ENCODE measurements at places on chromosomes 1 and 21.

- DNase-seq, result no peak
These were observed 87.1 kb downstream of the NDUFS5 start for GRCh38 chr1:39113109-39113743.

- DNase-seq, result peak; percentile 70
These were observed 357.7 kb downstream of the TTLL7 start for GRCh38 chr1:83641206-83641658.

DNA sequence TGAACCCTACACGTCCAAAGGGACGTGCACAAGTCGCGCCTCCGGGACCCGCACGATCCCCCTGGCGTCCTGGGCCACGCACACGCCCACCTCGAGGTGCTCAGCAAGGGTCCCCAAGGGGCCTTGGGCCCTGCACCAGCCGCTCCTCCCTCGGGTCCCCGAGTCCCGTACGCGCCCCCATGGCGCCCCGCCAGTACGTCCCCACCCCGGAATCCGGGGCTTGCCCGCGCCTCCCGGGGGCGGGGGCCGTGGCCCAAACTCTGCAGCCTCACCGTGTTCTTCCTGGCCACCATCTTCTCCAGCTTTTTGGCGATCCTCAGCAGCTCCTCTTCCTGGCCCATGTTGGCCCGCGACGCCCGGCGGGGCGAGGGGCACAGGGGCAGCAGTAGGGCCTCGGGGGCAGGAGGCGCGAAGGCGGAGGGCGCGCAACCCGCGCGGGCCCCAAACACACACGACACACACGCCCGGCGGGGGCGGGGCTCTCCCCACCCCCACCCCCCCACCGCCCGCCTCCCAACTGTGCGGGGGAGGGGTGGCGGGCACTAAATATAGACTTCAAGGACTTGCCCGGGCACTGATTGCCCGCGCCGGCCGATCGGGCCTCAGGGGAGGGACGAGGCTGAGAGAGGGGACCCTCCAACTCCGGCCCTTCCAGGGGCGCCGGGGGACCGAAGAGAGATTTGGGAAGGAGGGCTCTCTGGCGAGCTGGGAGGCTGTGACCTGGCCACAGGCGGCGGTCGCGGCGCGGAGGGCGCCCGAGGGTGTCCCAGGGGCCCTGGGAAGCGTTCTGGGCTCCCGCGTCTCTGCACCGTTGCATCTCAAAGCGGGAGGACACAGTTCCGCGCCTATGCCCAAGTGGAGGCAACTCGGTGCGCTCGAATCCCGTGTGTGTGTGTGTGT, at the start of gene TCEA3:
TSS of gene TCEA3 (minus strand) at position 456 of the 900 bp plus-strand sequence. CDS start at position 341, 115 bp downstream.
- peak; percentile 45 for DNase-seq

- DNase-seq, result no peak
These were observed 477.1 kb upstream of the VAMP3 start for GRCh38 chr1:7293702-7294629.

DNA sequence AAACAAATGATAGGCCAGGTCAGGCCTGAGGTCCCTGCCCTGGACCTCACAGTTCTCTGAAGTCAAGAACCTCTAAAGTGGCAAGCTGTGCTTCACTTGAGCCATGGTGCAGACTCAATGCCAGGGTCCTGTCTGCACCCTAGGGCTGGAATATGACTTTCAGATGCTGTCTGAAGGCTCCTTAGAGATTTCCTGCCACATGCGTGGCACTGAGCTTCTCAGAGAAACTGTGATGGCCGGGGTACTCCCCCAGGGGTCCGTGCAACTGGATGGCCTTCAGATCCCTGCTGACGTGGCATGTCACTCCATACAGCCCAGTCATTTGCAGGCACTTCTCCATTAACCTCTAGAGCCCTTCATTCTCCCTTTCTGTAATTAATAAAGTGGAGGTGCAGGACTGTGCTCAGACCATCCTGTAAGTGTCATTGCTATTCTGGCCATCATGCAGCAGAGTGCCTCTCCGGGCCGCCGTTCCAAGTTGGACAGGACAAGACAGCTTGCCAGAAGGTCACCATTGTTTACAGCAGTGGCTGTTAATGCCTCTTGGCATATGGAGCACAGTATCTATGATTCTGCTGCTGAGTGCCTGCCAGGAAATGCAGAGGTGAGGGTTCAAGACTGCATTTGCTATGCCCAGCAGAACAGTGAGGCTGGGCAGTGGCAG, 205.1 kb upstream of the COA6 start:
- no peak for DNase-seq

- no peak for DNase-seq
These were observed 38.2 kb downstream of the JUN start for GRCh38 chr1:58745666-58746065.

- DNase-seq, result no peak
These were observed 43.3 kb downstream of the PAX7 start for GRCh38 chr1:18673976-18674375.

DNA sequence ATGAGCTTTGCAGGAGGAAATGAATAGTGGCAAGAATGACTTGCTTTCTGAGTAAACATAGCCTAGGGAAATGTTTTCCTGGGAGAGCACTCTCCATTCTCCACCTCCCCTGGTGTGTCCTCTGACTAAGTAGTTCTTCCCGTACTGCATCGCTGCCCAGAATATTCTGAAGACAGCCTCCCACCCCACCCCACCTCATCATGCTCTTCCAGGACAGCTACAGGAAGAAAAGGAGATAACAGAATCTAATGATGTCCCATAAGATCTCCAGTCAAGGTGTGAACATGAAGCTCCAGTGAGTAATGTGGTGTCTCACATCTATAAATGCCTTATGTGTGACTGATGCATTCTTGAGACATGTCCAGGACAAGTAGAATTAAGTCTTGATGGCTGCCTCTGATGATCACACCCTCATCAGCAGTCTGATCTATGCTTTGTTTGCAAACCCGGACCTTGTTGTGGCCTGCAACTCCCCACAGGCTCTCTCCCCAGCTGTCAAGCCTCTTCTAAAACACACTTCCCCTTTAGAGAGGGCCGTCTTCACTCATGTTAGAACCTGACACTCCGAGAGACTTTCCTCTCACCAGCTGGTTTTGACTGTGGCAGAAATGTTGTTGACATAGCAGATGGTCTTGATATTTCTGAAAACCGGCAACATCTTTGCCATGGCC, 183.0 kb downstream of the CYYR1 start:
- DNase-seq, result peak; percentile 47

DNA sequence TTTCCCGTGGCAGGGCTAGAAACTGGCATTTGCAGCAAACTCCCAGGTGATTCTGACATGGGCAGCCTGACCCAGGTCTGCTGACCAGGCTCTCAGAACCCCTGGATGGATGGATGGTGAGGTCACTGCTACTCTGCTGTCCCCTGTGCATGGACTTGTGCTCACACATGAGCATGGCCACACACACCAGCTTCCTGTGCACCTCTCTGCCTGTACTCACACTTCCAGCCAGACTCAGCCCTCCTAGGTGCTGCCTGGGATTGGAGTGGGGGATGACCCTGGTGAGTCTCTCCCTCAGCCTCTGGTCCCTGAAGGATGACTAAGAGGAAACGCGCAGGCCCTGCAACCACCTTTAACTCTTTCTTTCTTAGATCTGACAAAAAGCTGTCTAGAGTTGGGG, 361.1 kb downstream of the HHAT start:
- no peak for DNase-seq

DNA sequence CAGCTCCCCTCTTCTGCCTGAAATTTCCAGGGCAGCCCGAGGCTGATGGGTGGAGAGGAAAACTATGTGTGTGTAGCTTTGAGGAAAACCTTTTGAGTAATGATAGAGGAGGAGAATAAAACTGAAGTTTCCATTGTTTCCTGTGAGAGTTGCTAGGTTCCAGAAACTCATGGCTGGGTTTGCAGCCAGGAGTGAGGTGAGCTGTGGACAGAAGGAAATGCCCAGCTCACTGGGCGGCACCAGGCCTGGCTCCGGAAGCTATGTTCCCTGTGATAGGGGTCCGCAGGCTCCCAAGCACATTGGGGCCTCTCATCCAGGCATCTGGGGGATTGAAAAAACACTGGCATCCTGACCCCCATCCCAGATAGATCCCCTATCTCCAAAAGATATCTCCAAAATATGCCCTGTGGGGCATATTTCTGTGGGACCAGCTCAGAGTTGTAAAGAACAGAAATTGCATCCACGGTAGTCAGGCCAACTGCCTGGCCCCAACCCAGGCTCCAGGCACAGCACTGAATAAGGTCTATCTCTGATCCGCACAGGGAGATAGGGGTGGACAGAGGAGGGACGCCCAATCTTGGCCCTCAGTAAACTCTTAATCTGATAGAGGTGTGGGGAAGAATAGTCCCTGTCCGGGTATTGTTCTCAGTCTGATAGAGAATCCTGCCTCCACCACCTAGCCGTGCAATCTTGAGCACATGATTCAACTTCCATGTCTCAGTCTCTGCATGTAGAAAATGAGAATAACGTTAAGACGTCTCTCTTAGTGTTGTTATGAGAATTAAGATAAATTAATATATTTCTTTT, 1.8 kb upstream of the HSPG2 start:
- no peak for DNase-seq

- no peak for DNase-seq
These were observed 35.7 kb downstream of the NRIP1 start for GRCh38 chr21:15029077-15029476.

GRCh38 chr1:39872698-39873097, 10.6 kb downstream of the TRIT1 start:
- peak; percentile 27 for DNase-seq

- DNase-seq, result no peak
These were observed 334.5 kb downstream of the NUF2 start for GRCh38 chr1:163656095-163656759.

DNA sequence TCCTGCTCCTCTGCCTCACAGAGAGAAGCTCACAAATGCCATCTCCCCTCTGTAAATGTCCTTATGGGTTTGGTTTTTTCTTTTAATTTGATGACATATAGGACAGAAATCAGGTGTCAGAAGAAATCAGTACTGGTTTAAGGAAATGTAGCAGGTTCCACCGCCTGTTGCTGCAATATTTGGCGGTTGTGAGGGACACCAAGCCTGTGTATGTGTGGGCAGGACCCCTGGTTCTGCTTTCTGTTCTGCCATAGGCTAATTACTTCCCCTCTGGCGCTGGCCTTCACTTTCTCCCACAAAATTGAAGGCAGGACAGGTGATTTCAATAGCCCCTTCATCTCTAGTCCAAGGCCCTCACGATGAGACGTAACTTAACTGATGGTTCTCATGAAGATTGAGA, 69.2 kb downstream of the PRDM2 start:
- no peak for DNase-seq

GRCh38 chr1:47710329-47711071, 272.7 kb downstream of the FOXD2 start:
- peak; percentile 50 for DNase-seq

DNA sequence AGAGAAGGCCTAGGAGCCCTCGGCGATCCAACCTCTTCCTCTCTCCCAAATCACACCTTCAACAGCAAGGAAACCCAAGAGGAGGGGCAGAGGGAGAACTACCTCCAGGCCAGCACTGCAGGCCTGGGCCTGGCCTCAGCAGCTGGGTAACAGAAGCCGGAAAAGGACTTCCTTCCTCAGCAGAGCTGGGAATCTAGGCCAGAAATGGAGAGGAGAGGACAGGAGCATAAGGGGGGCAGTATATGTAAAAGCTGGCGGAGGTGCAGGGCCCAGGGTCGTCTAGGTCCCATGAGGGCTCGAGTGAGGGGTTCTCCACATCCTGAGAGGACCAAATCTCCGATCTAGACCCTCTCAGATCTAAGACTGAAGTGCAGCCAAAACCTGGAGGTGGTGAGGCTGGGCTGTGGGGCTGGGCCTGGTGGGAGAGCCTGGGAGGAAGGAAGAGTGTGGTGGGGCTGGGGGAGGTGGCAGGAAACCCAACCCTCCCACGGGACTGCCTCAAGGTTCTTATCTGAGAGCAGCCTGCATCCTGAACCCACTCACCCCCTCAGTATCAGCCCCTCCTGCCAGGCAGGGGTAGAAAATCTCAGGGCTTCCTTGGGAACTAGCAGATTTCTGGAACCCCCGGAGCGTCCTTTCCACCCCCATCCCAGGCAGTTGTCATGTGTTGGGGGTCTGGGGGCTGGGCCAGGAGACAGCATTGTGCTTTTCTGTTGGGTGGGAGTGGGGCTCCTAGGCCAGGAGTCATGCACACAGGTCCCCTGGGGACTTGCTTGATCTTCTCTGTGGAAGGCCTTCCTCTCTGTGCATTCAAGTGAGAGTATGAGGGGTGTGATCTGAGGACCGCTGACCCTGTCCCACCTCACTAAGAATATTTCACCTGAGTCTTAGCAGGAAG, 33.0 kb downstream of the PIK3C2B start:
- DNase-seq, result no peak
